ENCODE measurements at places on chromosomes 1 and 21. TPM values are rescaled to one million over a fixed set of nuclear protein-coding genes. Genes with fewer than 3 reads are reported as not detected.

Gene PTGER3
- not detected for total RNA-seq

Gene MYOG
- not detected for total RNA-seq

Gene SH3BGR
- total RNA-seq = 5.4 TPM

Gene PIK3C2B
- total RNA-seq = 43.9 TPM

Gene GPR25
- not detected for total RNA-seq

Gene NUP133
- 50.4 TPM for total RNA-seq

Gene PADI4
- total RNA-seq = 0.19 TPM

Gene TMEM52
- 2.5 TPM for total RNA-seq

Gene OR14K1
- total RNA-seq = not detected

DNA sequence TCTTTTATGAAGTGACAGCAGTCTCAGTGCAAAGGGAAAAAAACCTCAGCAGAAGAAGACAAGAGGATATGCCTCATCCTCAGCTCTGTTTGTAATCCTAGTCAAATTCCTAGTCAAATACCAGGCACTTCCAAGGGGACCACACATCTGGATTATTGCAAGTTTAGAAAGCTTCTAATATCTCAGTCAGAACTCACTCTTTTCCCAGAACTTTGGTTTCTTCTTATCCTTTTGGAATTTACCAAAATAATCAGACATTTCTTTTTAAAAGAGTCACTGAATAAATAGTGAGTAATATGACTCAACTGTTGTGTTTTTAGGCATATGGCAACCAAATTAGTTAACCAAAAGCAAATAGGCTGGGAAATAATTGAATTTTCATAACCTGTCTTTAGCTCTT, 47.8 kb downstream of the PRRX1 start:
- DNase-seq = no peak

GRCh38 chr1:97680470-97680869, 240.4 kb downstream of the DPYD start:
- DNase-seq = no peak

DNA sequence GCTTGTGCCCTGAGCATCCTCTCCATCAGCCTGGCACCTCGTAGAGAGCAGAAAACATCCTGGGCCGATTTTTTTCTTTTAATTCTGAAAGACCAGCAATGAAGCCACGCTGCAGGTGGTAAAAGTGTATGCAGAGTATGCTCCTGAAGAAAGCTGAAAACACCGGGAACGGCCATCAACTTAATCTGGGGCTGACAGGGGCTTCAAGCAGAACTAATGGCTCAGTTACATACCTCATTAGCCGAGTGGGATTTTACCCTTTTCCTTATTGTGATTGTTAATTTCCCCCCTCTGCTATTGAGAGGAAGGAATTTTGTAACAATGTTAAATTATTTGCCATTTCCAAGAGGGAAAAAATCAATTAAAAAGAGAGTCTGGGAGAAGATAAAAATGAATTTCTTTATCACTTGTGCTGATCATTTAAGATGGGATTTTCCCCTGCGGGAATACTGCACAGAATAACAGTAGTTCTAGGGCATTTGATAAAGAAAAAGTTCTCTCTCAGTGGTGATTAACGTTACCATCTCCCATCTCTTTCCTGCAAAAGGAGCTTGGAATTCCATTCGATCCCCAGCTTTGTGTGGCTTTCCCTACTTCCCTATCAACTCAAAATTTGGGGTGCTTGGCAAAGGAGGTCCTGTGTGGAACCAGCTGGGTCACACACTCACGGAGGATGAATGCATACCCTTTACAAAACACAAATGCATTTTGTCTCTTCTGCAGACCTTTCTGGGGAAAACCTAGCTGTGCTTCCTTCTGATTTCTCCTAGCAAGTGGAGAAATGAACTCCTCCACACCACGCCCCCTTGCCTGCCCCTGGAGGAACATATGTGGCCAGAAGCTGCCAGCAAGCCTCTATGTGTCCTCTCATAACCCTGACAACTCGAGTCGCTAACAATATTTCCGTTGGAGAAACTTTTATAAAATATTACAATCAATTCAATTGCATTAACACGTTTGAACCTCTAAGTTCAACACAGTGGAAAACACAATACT, 70.9 kb downstream of the RRAGC start:
- no peak for DNase-seq

DNA sequence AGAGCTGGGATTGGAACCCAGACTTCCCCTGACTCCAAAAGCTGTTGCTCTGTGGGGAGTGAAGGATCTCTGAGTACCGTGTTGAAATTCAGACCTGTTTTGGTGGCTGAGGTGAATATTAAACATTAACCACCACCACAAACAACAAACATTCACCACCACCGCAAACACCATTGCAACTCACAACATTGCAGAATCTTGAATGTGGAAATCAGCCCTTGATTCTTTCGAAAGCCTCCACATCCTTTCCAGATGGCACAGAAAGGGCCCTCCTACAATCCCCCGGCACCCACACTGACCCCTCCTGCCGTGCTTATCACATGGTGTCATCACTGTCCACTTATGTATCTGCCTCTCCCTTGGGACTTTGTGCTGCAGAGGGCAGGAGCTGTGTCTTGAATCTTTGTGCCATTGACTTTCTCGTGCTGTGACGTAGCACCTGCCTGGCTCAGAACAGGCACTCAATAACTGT, 1.4 kb downstream of the CDA start:
- no peak for DNase-seq

DNA sequence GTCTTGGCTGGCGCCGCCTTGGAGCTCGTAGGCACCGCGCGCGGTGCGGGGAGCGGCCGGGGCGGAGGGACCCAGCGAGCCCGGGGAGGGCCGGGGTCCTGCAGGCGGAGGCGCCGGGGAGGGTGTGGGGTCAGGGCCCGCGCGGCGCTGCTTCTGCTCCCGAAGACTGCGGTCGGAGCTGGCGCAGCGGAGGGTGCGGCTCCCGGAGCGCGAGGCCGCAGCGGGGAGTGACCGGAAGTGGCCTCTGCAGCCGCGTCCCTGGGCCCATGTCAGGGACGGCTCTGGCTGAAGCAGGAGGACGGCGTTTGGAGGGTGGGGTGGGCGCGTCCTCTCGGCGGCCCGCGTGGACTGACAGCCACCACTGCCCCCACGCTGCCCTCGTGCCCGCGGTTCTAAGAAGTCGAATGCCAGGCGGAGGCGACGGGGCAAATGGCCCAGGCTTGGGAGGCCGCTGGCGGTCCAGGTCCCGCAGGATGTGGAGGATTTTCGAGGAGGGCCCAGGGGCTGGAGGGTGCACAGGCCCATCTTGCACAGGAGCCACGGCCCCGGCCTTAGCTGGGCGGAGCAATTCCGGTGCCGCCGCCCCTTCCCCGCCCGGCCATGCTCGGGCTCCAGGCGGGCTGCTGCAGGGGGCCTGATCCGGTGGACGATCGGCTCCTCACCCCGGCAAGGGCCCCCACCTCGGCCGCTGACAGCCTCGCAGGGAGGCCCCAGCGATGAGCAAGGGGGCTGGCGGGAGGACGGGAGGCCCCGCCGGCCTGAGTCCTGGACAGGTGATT, 7.7 kb upstream of the ZNF669 start:
- no peak for DNase-seq

- DNase-seq = no peak
Observed at GRCh38 chr1:233379869-233380438, 52.4 kb downstream of the MAP3K21 start.

DNA sequence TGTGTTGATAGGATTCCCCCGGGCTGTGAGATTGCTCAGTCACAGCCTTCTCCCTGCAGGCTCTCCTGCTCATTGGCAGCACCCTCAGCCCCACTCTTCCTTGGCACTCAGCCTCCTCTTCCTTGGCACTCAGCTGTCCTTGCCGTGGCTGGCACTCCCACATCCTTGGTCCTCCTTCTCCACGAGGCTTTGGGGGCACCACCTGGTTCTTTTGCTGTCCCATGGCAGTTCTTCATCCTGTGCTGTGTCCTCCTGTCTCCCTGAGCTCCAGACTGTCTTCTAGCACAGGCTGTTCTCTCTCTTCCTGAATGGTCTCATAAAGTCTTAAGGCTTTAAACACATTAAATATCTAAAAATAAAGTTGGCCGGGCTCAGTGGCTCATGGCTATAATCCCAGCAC, 27.0 kb downstream of the PKNOX1 start:
- DNase-seq = no peak

GRCh38 chr1:225691377-225691776, 38.5 kb upstream of the ENAH start:
- no peak for DNase-seq

GRCh38 chr21:45306832-45307571, 19.3 kb upstream of the POFUT2 start:
- no peak for DNase-seq

DNA sequence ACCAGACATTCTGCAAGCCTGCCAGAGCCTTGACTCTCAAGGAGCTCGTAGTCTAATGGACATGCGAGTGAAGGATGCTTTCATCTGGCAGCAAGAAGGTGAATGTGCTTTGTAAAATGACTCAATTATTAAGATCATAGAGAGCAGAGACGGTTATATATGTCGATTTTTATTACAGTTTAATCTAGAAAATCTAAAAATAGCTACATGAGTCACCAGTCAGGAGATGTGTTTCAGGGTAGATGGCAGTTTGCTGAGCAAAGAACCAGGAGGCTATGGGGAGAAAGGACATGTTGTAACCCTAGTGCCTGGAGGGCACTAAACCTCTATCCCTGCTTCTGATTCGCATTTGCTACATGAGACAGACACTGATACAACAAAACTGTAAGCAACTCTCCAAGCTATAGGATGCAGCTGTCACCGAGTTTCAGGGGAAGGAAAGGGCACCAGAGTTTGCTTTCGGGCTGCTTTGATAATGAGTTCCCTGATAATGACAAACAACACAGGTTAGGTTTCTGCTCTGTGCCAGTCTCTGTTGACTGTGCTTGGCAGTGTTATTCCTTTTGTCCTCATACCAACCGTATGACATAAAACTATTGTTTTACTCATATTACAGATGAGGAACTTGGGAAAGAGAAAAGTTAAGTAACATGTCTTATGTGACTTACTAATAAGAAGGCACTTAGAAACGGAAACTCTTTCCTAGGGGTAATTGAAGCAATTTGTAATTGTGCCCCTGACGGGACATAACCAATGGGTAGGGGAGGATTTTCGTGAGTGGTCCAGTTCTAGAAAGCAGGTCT, 43.2 kb downstream of the C1orf198 start:
- DNase-seq = no peak

GRCh38 chr1:14741532-14741931, 143.0 kb downstream of the KAZN start:
- DNase-seq = peak; percentile 33

DNA sequence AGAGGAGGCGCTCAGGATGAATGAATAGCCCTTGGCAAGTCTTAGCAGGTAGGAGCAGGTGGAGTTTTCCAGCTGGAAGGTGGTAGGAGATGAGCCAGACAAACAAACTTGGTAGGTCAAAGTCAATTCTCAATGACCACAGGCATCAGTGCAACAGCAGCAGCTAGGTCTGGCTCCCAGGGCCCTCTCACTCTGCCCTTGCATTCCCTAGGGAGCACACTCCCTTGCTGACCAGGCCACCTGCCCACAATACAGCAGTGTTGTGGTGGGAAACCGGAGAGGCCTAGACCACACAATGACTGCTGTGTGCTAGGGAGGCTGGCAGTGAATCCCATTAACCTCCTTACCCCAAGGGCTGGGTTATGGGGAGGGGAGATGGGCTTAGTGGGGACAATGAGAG, 13.0 kb upstream of the PAQR6 start:
- DNase-seq = no peak

GRCh38 chr1:10835421-10835820, 39.0 kb upstream of the CASZ1 start:
- no peak for DNase-seq

DNA sequence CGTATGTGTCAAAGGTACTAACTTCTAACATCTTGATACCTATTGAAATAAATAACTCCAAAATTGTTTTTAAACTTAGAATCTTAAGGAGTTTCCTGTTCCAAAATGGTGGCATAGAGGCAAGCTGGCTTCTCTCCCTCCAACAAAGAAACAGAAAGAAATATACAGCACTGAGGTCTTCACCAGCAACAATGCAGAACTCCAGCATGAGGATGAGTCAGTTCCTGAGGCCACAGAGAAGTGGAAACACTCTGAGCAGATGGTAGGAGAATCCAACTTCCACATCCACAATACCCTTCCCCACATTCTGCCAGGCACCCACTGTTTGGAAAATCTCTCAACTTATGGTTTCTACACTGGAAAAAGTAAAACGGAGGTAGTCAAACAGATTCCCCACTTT, 12.2 kb upstream of the PPIH start:
- no peak for DNase-seq

DNA sequence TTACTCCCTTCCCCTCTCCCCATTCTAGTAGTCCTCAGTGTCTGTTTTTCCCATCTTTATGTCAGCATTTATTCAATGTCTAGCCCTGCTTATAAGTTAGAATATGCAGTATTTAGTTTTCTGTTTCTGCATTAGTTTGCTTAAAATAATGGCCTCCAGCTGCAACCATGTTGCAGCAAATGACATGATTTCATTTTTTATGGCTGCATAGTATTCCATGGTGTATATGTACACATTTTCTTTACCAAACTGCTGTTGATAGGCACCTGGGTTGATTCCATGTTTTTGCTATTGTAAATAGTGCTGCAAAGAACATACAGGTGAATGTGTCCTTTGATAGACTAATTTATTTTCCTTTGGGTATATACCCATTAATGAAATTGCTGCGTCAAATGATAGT, 267.7 kb downstream of the SRGAP2C start:
- no peak for DNase-seq

GRCh38 chr1:111988743-111989453, 570 bp downstream of the KCND3 start:
- DNase-seq = no peak

DNA sequence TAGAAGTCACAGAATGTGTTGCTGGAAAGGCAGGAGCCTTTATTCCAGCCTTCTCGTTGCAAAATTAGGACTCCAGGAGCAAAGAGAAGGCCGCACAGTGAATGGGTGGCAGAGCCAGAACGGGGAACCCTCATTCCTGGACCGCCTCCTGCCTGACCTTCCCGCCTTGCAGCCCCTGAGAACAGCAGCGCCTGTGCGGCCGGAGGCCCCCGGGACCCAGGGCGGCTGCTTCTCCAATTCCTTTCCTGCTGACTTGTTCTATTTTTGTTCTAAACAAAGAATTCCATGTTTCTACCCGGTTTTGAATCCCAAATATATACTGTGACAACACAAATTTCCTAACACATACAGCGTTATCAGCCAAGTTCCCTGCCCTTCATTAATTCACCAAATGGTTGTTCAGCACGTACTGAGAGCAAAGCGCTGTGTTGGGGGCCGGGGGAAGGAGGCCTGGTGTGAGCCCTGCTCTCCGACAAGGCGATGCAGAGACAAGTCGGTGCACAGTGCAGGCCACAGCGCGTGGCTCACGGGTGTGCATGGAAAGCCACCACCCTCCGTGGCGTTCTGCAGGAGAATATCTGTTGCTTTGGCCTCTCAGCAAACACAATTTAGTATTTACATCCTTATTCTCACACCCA, 31.9 kb upstream of the COL6A2 start:
- no peak for DNase-seq

- no peak for DNase-seq
Observed at GRCh38 chr1:162633081-162633762, 958 bp downstream of the DDR2 start.

DNA sequence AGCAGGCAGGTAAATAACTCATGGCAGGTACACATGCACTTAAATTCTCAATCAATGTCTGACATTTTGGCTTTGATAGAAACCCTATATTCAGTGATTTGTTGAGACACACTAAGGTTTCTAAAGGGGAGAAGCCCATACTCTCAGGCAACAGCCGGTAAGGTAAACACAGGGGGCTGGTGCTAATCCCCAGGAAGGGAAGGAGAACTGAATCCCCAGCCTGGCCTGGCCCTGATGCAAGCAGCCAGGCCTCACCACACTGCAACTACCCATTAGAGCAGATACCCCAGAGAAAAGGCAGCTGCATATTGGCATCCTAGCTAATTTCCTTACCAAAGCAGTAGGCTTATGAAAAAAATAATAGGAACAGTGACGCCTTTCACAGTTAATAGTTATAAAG, 116.5 kb upstream of the LRRC7 start:
- DNase-seq = no peak
